Upper lobe of left lung (tissue), 6 donors: ENCODE measurements at places on chromosomes 7 and 10. TPM values are rescaled to one million over a fixed set of nuclear protein-coding genes. Genes with fewer than 3 reads are reported as not detected.
A peak's percentile ranks its signal among the peaks of the same experiment; 100 is the strongest.

Gene PDE1C
- total RNA-seq: 12.7 TPM

Gene FAM24B
- 5.3 TPM for total RNA-seq

- DNase-seq: no peak
Measured at GRCh38 chr7:70621954-70622600, 509.9 kb upstream of the GALNT17 start.

GRCh38 chr7:151541709-151542499 is 22.2 kb upstream of the RHEB start:
- no peak for DNase-seq

- no peak for DNase-seq
Measured at GRCh38 chr7:43585562-43585961, 2.7 kb downstream of the STK17A start.

- no peak for DNase-seq
Measured at GRCh38 chr7:936386-937054, 18.0 kb downstream of the ADAP1 start.

- no peak for DNase-seq
Measured at GRCh38 chr7:84194484-84195271, at the start of gene SEMA3A. Gene SEMA3A, minus strand, starts transcription at chr7:84194789. Its CDS starts 203 bp downstream, at chr7:84194586.

DNA sequence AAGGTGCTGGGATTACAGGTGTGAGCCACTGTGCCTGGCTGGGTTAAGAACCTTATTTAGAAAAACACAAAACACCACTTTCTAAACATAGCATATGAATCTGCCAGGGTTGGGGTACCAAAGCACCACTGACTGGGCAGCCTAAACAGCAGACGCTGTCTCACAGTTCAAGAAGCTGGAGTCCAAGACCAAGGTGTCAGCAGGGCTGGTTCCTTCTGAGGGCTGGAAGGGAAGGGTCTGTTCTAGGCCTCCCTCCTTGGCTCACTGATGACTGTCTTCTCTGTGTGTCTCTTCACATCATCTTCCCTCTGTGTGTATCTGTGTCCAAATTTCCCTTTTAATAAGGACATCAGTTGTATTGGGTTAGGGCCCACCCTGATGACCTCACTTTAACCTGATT is 49.6 kb downstream of the HIPK2 start:
- DNase-seq: no peak

GRCh38 chr10:127337801-127338200 is 141.4 kb upstream of the INSYN2A start:
- DNase-seq: no peak

- no peak for DNase-seq
Measured at GRCh38 chr7:10429031-10429430, 544.6 kb upstream of the PHF14 start.

DNA sequence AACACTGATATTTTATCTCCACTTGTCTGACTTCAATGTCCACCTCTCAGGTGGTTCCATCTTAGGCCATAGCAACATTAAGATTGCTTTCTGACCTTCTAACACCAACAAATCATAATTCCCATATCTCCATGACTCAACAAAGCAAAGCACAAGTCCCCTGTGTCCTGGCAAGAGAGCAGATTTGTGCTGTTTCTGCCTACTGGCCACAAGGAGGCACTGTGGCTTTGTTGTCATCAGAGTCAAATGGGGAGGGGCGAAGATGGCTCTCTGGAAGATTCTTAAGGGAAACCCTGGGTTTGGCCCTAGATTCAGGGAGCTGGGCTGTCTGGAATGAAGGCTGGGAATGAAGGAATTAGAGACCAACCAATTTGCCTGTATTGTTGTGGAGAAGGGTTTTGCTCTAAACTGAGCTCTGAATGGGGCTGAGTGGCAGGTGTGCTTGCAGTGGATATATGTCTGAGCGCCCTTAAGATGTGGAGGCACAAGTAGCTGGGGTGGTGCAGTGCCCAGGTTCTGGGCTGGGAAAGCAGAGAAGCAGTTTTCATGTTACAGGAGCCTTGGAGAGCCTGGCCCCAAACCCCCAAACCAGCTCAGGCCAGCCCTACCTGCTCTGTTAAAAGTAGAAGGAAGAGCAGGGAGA is 154.8 kb upstream of the PRSS58 start:
- no peak for DNase-seq

- DNase-seq: peak; percentile 15
Measured at GRCh38 chr10:110353244-110354119, 48.8 kb upstream of the SMNDC1 start.

- DNase-seq: no peak
Measured at GRCh38 chr7:144632724-144633123, 203.1 kb downstream of the TPK1 start.

DNA sequence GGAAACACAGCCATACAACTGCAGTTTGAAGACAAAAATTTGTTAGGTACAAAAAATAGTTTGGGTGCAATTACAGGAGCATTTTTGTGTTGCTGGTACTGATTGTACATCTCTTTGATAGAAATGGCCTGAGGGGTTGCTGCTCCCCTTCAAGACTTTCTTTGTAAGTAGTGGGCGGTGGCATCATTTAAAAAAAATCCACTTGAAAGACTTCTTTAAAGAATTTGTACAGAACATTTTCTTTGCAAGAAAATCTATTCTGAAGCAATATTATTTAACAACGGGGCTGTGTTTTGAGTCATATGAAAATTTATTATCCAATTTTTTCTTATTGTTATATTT is 144.1 kb upstream of the CAV2 start:
- no peak for DNase-seq

DNA sequence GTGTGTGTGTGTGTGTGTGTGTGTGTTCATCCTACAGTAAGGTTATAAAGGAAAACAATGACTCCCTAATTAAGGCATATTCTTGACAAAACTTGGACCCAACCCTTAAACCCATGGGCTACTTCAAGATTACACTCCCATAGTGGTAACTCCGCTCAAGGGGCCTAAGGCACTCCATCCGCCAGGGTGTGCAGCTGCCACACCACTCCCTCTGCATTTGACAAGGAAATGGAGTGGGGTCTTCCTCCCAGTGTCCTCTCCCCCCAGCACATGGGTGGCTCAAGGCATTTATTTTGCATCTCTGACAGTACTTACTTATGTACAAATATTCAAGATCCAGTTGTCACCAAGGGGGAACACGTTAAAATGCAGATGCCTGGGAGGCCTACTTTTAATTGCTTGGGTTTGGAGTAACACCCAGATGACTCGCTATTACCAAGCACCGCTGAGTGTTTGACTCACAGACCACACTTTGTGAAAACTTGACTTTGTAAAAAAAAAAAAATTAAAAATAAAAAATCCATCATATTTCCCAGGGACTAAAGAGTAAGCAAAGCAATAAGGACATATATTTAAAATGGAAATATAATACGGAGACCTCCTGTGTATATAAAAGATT is 53.0 kb upstream of the AGR3 start:
- DNase-seq: no peak

DNA sequence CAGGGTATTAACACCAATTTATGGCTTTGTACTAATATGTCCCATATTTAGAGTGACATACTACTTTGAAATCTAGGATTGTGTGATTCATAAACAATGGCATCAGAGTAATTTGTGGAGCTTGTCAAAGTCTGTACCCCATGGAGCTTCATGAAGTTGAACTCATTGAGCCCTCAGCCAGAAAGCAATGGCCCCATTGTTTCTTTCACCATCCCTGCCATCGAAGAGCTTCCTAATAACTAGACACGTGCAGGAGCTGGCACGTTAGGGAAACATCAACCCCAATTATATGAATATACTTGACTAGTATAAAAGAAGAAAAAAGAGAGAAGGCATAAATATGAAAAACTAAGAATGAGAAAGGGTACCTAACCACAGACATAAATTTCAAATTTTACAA is 206.6 kb downstream of the CXCL12 start:
- DNase-seq: no peak

GRCh38 chr7:157989589-157989988 is 598.0 kb downstream of the PTPRN2 start:
- no peak for DNase-seq
